ENCODE measurements at places on chromosomes 5 and 9.

GRCh38 chr5:164186550-164186949 is 681.1 kb downstream of the MAT2B start:
- DNase-seq, result no peak

DNA sequence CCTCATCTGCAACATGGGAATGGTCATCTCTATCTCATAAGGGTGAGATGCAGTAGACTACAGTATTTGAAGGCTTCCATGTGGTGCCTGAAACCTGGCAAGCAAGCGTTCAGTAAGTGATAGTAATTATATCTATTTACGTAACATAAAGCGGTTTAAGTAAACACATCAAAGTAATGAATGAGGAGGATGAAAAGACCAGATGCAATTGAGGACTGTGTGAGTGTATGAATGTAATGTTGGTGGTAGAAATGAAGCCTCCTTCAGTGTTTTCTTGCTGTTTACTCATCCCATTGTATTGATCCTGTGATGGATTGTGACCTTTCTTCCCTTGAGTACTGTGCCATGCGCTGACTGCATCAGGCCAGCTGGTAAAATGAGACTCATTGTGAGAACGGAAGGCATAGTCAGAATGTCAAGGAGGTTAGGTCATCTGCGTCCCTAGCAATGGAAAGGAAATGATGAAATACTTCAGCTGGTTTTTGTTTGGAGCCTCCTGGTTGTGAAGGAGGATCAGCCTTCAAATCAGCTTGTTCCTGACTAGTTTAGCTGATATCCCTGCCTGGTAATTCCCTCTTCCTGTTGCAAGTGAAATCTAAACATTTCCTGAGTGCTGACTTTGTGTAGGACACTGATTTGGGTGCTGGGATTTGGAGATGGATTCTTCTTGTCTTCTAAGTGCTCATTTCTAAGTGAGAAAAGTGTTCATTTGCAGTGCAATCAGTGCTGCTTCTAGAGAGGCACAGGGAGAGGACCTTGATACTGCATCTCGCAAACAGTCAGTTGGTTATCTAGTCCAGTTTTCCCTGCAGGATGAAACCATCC is 35.6 kb downstream of the TNFSF8 start:
- peak; percentile 47 for DNase-seq

DNA sequence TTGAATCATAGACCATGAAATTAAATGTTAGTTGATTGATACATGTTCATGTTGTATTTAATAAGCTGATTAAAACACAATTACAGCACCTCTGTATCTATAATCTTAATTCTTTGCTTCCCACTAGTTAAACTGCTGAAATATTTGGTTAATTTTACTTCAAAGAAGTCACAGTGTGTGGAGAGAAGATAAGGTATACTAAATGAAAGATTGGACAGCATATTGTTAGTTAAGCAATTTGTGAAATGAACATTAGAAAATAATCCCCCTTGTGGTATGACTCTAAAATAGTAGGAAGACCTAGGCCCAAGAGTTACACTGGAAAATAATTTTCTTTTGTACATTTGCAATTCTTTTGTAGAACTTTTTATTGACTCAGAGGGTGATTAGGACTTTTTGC is 30.3 kb downstream of the MAN2A1 start:
- DNase-seq, result no peak

GRCh38 chr5:111851631-111852548 is 94.9 kb upstream of the NREP start:
- no peak for DNase-seq

GRCh38 chr5:3827624-3828023 is 232.0 kb downstream of the IRX1 start:
- DNase-seq, result no peak

Data from stimulated activated CD8-positive, alpha-beta memory T cell treated with anti-CD3 and anti-CD28 coated beads, Interleukin-7, amount 100 ng/mL, for 48 hours (primary cell).